ENCODE measurements at places on chromosomes 1 and 21.
A peak's percentile ranks its signal among the peaks of the same experiment; 100 is the strongest.

- DNase-seq, result no peak
These were observed 46.6 kb downstream of the KIAA0040 start for GRCh38 chr1:175145899-175146528.

GRCh38 chr1:175632667-175633066, 110.7 kb downstream of the TNR start:
- no peak for DNase-seq

- no peak for DNase-seq
These were observed 27.1 kb downstream of the PARK7 start for GRCh38 chr1:7988576-7988975.

DNA sequence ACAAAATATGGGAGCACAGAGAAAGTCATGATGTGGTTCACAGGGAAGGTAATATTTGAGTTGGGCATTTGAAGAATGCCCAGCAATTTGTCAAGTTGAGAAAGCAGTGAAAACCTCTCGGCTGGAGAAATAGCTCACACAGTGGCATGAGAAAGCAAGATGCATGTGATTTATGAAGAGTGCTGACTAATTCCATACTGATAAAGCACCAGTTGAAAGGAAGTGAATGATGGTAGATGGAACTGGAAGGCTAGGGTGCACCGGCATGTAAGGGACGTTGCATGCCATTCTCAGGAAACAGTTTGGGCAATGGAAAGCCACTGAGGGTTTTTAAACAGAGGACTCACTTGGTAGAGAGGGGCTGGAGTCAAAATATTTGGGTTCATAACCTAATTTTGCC, 53.5 kb upstream of the MTF2 start:
- no peak for DNase-seq

GRCh38 chr1:8516793-8517556, 199.1 kb downstream of the SLC45A1 start:
- DNase-seq, result no peak

- no peak for DNase-seq
These were observed 57.5 kb downstream of the HSD3B1 start for GRCh38 chr1:119564548-119564947.

- DNase-seq, result no peak
These were observed 742.0 kb downstream of the ADGRL2 start for GRCh38 chr1:82542766-82543165.

DNA sequence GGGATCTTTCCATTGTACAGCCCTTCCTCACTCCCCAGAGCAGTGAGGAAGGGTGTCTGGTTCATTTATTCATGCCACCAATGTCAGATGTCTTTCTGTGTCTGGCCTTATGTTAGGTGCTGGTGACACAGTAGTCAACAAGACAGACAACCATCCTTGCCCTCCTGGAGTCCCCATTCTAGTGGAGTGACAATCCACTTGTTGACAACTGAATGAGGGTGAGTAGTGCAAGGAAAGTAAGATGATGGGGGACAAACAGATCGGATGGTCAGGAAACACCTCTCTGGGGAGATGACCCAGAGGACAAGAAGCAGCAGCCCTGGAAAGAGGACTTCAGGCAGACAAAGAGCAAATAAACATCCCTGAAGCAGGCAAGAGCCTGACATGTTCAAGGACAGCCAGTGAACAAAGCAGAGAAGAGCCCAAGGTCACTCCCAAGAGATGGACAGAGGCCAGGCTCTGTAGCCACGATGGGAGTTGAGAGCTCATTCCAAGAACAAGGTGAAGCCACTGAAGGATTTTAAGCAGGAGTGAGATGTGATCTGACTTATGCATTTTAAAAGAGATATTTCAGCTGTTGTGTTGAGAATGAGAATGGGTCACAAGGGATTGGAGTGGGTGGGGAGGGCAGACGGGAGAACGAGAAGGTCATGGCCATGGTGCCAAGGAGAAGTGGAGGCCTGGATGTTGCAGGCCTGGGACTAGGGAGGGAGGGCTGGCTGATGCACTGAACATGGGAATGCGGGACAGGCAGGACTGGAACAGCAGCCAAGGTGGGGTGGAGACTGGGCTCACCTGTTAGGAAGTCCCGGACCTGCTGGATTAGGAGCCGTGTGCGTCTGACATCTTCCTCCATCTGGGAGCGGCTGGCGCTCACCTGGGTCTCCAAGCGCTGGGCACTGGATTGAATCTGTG, 30.2 kb downstream of the LAMB3 start:
- no peak for DNase-seq

- DNase-seq, result no peak
These were observed 42.8 kb upstream of the IFI44L start for GRCh38 chr1:78577257-78578100.

- DNase-seq, result no peak
These were observed 108.7 kb downstream of the DISP1 start for GRCh38 chr1:222923506-222923905.

- no peak for DNase-seq
These were observed 1.5 kb upstream of the CLCNKA start for GRCh38 chr1:16020325-16020724.

- no peak for DNase-seq
These were observed 48.0 kb upstream of the ZC3H11B start for GRCh38 chr1:219660666-219661463.

GRCh38 chr1:72366466-72366865, 84.1 kb upstream of the NEGR1 start:
- no peak for DNase-seq

DNA sequence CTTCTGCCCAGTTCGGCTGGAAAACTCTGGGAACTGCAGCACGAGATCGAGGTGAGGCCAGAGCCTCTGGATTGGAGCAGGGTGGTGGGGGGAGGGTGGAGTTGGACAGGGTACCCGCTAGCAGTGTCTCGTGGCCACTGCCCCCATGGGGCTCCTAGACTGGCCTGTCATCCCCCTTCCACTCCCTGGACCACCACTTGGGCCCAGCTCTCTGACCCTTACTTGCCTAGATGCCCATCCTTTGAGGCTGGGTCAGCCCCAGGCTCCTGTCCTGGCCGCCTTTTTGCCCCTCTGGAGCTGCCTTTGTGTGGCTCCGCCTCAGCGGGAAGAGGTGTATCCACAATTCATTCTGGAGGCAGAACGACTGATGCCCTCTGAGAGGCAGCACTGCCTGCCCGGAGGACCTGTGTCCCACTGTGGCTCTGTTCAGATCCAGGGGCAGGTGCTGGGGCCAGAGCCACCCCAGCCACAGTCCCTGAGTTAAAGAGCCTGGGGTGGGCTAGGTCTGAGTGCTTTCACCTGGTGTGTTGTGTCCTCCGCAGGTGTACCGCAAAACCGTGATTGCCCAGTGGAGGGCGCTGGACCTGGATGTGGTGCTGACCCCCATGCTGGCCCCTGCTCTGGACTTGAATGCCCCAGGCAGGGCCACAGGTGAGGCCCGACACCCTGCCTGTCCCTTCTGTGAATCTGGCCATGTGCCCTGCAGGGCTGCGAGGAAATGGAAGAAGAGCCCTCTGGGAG, 17.7 kb downstream of the FAAH start:
- no peak for DNase-seq

DNA sequence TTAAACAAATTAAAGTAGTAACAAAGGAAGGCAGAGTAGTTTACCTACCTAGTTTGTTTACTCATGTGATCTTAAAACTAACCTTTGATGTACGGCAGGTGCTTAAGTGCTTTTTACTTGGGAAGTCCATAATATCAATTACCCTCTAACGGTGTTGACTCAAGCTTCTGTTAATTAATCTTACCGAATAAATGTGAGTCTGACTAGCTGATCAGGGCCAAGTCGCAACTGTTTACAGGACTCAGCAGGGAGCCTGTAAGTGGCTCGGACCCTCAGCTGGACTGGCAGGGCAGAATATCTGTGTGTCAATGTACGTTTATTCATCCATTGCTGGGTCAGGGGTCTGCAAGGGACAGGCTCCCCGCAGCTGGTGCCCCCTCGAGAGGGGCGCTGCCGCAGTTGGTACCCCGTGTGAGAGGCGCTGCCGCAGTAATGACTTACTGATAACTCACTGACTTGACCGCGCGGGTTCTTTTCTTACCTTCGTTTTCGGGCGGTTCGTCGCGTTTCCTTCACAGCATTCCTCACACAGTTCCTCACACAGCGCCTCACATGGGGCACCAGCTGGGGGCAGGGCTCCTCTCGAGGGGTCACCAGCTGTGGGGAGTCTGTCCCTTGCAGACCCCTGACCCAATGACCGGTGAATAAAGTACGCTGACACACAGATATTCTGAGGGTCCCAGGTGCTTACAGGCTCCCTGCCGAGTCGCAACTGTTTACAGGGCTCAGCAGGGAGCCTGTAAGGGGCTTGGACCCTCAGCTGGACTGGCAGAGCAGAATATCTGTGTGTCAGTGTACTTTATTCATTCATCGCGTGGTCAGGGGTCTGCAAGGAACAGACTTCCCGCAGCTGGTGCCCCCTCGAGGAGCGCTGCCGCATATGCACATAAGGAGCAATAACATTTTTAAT, 3.0 kb downstream of the FMO1 start:
- DNase-seq, result no peak

GRCh38 chr1:222936042-222936441, 121.2 kb downstream of the DISP1 start:
- no peak for DNase-seq

- DNase-seq, result no peak
These were observed 7.1 kb upstream of the DIRAS3 start for GRCh38 chr1:68057564-68057963.

GRCh38 chr1:12147201-12147701, 19.5 kb upstream of the TNFRSF1B start:
- no peak for DNase-seq

DNA sequence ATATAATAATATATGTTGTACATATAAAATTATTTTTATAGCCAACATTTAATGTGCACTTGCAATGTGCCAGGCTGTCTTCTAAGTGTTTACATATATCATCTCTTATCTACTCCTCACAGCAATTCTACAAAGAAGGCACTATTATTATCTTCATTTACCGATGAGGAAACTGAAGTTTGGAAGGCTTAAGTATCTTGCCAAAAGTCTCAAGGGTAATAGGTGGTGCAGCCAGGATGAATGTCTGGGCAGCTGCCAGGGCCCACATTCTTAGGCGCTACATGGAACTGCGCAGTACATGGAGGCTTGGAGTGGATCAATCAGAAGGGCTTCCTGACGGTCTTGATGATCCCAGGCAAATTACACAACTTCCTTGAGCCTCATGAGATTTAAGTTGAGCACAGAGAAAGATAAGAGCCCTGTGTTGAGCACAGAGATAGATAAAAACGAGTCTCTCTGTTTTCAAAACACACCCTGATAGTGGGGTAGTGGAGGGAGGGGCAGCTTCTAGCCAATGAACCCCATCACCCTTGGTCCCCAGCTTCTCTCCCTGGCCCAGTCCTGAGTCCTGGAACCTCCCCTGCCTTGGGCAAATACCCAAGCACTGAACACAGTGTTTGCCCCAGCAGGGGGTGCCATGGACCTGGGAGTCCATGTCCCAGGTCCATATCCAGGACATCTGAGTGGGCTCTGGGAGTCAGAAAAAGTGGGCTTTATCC, 9.2 kb downstream of the POU3F1 start:
- DNase-seq, result no peak

DNA sequence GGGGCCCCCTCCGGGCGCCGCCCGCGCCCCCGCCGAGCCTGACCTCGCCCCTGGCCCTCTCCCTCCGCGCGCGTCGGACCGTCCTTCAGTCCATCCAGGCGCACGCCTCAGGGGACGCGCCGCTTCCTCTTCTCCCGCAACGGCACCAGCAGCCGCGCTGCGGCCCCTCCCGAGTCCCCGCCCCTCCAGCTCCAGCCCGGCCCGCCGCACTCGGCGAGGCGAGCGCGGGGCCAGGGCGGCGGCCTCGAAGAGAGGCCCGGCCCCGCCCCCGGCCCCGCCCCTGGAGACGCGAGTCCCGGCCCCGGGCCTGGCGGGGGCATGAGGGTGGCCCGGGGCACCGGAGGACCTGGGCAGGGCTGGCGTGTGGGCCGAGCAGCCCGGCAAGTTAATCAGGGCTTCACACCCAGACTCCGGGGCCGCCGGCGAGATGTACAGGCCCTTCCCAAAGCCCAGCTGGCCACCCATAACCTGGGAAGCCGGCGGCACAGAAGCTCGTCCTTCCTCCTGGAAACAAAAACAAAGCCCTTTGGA, at the start of gene IGSF3:
Gene IGSF3, minus strand, starts transcription at position 159 of the 531 bp plus-strand sequence. CDS start 1,407 bp downstream, outside the sequence.
- peak; percentile 12 for DNase-seq

DNA sequence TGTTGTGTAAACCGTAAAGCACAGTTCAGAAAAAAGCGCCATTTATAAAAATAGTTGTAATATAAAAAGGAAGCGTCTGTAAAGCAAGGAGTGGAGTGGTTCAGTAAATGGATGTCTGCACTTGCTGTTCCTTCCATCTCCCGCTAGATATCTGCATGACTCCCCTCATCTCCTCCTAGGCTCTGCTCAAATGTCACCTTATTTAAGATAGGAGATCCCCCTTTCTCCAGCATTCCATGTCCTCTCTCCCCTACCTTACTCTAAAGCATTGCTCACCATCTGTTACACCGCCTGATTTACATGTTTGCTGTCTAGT, 745 bp downstream of the MUL1 start:
- no peak for DNase-seq

DNA sequence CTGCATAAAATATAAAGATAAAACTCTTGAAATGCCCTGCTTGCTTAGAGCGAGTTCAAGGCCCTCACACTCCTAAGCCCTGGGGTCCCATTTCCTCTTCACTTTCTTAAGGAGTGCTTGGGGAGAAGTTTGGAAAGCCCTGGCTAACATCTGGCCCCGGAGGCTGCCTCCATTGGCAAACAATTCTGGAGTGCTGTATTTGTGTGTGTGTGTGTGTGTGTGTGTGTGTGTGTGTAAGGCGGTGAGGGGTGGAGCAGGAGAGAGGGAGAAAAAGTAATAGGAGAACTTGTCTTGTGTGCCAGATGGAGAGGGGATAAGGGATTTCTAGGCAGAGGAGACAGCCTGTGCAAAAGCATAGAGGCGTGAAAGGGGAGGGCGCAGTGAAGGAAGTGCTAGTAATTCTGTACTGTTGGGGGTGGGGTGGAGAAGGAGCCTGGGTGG, 578 bp upstream of the TRIM62 start:
- no peak for DNase-seq

GRCh38 chr1:199338760-199339159, 688.8 kb upstream of the NR5A2 start:
- no peak for DNase-seq

- DNase-seq, result no peak
These were observed 25.4 kb downstream of the SLC30A10 start for GRCh38 chr1:219902951-219903350.

- DNase-seq, result no peak
These were observed 128.6 kb downstream of the HUNK start for GRCh38 chr21:32001390-32001789.

DNA sequence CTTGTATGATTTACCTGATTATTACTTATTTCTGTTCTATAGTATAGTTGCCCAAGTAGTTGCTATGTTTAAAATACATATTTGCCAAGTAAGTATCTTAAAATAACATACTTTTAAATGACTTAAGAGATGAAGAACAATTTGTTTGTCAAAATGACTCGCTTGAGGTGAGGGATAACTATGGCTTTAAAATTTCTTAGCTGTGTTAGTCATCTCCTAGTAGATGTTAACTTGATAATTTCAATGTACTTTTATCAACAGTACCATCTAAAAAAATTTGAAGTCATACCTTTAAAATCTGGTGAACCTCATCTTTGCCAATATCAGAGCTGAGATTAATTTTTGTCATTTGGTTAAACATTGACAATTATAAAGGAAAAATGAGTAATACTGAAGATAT, 37.7 kb downstream of the ODR4 start:
- no peak for DNase-seq

Data from stimulated activated CD8-positive, alpha-beta memory T cell treated with anti-CD3 and anti-CD28 coated beads, Interleukin-15, amount 100 ng/mL, for 4 hours (primary cell).